ENCODE measurements at places on chromosomes 16 and 17. TPM values are rescaled to one million over a fixed set of nuclear protein-coding genes. Genes with fewer than 3 reads are reported as not detected.
A peak's percentile ranks its signal among the peaks of the same experiment; 100 is the strongest.

Gene IL34
- total RNA-seq, result not detected

Gene SCNN1G
- not detected for total RNA-seq

Gene TLCD1
- total RNA-seq, result 2.2 TPM

Gene KRT15
- total RNA-seq, result not detected

Gene C17orf78
- not detected for total RNA-seq

Gene TUBB3
- not detected for total RNA-seq

Gene OTOP2
- not detected for total RNA-seq

Gene TEKT5
- total RNA-seq, result not detected

Gene KCNH4
- 0.11 TPM for total RNA-seq

Gene NACA2
- total RNA-seq, result not detected

Gene ARRB2
- total RNA-seq, result 341 TPM

Gene KRT33B
- not detected for total RNA-seq

GRCh38 chr17:71168053-71168741 is 952.6 kb upstream of the SOX9 start:
- no peak for DNase-seq

DNA sequence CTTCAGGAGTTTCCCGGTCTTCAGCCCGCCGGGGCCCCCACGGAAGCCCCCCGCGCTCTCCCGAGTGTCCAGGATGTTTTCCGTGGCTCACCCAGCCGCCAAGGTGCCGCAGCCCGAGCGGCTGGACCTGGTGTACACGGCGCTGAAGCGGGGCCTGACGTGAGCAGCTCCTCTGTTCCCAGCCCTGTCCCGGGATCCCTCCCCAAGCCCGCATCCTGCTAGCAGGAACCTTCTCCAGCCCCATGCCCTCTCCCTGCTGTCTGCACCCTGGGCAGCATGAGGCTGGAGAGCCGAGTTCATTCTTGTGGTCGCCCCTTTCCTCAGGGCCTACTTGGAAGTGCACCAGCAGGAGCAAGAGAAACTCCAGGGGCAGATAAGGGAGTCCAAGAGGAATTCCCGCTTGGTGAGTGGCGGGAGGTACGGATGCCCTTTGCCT is 10.1 kb downstream of the RIPOR1 start:
- no peak for DNase-seq

GRCh38 chr17:29177871-29178749 is 2.1 kb downstream of the MYO18A start:
- DNase-seq, result no peak

GRCh38 chr17:36104701-36105181 is 1.1 kb downstream of the CCL4 start:
- DNase-seq, result no peak

- DNase-seq, result peak; percentile 79
Observed at GRCh38 chr17:19004421-19005136, at the start of gene FAM83G. Gene FAM83G, minus strand, starts transcription at chr17:19004764. Its CDS starts 723 bp downstream, at chr17:19004041.

DNA sequence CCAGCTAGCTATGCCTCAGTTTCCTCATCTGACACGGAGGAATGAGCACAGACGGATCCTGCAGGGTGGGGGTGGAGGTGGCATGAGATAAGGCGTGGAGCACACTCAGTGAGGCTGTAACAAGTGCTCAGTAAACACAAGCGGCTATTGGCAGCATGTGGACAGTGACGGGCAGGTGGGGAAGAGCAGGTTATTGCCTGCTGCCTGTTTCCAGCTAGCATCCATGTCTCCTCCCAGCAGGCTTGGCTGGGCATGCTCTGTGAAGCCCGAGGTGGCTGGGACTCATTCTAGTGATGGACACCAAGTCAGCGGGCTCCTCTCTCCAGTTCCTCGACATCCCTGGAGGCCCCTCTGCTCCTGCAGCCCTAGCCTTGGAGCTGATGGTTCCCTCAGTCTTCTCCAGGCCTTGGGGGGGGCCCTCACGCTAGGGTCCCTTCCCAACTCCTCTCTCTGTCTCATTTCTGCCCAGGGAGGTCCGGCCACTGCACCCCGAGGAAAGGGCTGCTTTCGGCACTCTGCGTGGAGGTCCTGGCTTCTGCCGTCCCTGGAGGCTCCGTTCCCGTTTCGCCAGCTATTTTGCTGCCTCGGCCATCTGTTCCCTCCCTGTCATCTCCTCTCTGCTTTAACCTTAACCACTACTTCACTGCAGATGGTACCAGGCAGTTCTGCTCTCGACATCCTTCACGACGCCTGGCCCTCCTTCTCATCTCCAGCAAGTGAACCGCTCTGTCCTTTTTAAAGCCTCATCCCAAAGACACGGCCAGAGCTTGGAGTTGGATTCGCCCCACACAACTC is 6.2 kb downstream of the RTN4RL1 start:
- no peak for DNase-seq

- DNase-seq, result no peak
Observed at GRCh38 chr17:73960469-73960868, 243.0 kb upstream of the RPL38 start.

DNA sequence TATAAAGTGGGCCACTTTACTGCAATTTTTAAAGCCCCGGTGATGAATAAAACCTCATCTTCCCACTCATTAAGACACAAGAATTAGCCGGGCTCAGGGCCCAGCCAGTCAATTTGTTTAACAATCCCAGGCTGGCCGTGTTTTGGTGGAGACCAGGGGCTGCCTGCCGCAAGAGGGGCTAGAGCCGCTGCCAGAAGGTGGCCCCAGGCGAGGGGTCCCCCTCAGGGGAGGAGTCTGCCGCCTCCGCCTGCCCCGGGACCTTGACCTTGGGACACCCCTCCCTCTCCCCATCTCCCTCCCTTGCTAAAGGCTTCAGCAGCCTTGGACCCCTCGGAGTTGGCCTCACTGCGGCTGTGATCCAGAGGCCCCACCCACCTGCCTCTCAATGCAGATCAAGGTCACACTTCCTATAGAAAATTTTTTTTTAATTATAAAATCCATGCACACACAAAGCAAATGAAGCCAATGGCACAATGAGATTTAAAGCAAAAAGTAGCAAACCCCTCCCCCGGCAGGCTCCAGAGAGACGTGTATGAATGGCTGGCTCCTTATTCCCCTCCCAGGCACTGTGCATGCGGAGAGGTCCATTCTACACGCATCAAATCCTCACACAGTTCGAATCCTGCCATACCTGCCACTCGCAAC is 23.0 kb upstream of the SLC38A10 start:
- DNase-seq, result no peak

- DNase-seq, result no peak
Observed at GRCh38 chr16:58415003-58415402, 22.7 kb downstream of the GINS3 start.

GRCh38 chr16:68259007-68259825 is 5.1 kb upstream of the SLC7A6 start:
- no peak for DNase-seq

- DNase-seq, result no peak
Observed at GRCh38 chr17:4514206-4514605, 15.5 kb downstream of the SPNS2 start.

GRCh38 chr17:33152783-33153182 is 140.3 kb downstream of the ASIC2 start:
- DNase-seq, result no peak

DNA sequence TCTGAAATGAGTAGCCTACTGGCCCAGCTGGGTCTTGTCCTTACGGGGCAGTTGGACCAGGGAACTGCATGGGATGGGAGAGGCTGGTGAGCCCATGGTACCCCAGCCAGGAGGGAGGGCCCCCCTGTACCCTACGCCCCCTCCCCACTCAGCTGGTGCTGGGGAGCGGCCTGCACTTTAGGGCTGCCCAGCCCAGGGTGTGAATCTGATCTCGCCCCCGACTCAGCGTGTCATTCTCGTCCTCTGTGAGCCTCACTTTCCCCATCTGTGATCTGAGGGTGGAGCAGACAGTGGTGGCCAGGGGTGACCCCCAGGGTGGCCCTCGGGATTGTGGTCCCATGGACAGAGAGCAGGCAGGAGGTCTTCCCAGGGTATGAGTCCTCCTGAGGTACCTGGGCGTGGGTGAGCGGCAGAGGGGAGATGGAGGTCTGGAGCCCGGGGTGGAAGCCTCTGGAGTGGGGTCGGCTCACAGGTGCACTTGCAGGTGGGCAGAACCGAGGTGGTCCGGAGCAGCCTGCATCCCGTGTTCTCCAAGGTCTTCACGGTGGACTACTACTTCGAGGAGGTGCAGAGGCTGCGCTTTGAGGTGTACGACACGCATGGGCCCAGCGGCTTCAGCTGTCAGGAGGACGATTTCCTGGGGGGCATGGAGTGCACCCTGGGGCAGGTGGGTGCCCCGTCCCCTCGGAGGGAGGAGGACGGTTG is 1.6 kb downstream of the CPNE7 start:
- DNase-seq, result no peak

- no peak for DNase-seq
Observed at GRCh38 chr17:16980061-16980460, 8.1 kb upstream of the TNFRSF13B start.

DNA sequence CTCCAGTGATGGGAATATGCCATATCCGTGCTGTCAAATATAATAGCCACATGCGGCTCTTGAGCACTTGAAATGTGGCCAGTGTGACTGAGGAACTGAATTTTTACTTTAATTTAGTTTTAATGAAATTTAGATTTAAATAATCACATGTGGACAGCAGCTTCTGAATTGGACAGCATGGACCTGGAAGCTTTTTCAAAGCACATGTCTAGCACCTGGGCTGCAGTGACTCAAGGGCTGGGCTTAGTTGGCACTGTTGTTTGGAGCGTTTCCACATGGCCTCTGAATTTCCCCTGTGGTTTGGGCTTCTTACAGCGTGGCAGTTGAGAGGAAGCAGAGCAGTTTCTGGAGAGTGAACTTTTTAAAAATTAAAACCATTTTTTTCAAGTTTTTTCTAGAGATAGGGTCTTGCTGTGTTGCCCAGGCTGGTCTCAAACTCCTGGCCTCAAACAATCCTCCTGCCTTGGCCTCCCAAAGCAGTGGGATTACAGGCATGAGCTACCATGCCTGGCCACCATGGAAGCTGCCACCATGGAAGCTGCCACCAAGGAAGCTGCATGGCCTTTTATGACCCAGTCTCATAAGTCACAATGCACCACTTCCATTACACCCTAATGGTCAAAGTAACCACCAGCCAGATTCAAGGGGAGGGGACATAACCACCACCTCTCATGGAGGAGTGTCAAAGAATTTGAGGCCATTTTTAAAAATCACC is 6.7 kb upstream of the TOB1 start:
- peak; percentile 83 for DNase-seq

DNA sequence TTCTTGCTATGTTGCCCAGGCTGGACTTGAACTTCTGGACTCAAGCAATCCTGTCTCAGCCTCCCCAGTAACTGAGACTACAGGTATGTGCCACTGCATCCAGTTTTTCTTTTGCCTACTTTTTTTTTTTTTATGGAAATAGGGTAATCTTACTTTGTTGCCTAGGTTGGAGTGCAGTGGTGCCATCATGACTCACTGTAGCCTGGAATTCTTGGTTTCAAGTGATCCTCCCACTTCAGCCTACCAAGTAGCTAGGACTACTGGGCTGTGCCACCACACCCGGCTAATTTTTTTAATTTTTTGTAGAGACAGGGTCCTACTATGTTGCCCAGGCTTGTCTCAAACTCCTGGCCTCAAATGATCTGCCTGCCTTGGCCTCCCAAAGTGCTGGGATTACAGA is 10.0 kb downstream of the LRRC36 start:
- DNase-seq, result no peak

- no peak for DNase-seq
Observed at GRCh38 chr17:12789075-12789480, 220 bp upstream of the ARHGAP44 start.

DNA sequence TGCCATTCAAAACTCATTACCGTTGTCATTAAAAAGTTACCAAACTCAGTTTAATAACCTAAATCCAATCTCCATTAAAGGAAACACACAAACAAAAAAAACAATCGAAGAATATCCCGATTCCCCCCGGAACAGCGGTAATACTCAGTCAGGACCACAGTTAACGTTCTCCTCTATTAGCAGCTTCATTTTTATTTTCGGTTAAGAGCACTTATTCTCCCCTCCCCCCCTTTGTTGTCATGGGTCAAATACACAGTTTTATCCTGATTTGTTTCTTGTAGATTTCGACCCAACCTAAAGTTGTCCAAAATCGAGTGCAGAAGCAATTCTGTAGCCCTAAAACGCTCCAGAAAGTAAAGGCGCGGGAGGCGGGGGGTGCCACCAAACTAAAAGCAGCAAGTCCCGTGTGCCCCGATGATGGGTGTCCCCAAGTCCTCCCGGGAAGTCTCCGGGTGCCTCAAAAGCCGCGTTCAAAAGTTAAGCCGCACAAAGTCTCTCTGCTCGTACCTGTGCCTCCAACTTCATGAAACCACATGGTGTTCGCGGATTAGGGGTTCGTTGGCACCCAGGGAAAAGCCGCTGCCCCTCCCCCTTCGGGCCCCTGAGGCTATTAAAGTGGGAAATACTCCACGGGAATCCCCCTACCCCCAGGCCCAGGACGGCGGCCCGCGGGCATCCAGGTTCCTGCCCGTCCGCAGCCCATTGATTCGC is 996 bp downstream of the SUMO2 start:
- peak; percentile 40 for DNase-seq

GRCh38 chr16:19366391-19366790 is 51.3 kb upstream of the TMC5 start:
- no peak for DNase-seq

GRCh38 chr17:75509528-75510258 is 5.6 kb downstream of the CASKIN2 start:
- no peak for DNase-seq

DNA sequence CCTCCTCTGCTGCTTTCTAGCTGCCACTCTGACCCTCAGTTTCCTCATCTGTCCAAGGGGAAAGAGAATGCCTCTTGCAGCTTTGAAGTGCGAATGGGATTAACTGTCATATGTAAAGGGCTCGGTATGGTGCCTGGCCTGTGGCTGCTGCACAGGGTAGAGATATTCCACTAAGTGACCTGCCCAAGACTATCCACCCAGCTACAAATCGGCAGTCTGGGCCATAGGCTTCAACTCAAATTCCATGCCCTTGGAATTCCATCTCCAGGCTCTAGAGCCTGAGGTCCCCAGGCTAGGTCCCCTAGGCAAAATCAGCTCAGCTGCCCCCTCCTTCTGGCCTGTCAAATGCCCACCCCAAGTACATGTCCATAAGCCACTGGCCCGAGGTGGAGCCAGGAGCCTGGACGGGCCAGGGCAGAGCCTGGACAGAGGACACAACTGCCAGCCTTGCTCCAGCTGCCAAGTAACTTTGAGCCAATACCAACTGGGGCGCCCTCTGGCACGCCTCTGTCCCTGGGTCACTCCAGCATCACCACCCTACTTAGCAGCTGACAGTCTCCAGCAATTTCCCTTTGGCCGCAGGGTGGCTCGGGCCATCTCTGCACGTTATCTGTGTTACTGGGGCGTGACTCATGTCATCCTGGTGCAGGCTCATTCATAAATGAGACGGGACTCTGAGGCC is 57.2 kb downstream of the SDK2 start:
- DNase-seq, result no peak

GRCh38 chr17:17727111-17727659 is 45.9 kb downstream of the RAI1 start:
- DNase-seq, result no peak
